ENCODE measurements at places on chromosomes 5 and 9.

- no peak for DNase-seq
Observed at GRCh38 chr9:113919382-113919781, 43.3 kb downstream of the ZNF618 start.

DNA sequence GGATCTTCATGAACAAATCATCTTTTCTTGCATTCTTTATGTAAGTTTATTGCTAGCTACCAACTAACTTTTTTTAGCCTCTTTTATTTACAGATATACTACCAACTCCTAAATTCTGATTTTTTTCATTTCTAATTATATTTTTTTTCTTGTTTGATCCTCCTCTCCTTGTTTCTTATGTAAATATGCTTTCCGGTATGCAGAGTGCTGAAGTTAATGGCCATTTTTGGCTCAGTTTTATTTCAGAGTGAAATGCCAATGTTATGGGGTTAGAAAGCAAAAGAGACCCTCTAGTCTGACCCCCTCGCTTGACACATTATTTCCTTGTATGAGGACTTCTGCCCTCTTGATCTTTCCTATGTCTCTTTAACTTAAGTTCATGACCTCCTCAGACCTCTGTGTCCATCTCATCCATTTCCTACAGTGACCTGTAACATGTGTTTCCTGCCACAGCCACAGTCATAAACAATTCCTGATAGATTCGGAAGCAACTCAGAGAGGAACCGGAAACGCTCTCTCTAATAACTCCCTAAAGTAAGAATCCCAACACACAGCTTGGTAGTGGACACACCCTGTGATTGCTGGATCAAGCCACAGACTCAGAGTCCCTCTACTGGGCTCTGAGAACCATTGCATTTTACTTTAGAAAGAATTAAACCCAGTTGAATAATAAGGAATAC, 42.9 kb upstream of the AFAP1L1 start:
- no peak for DNase-seq

DNA sequence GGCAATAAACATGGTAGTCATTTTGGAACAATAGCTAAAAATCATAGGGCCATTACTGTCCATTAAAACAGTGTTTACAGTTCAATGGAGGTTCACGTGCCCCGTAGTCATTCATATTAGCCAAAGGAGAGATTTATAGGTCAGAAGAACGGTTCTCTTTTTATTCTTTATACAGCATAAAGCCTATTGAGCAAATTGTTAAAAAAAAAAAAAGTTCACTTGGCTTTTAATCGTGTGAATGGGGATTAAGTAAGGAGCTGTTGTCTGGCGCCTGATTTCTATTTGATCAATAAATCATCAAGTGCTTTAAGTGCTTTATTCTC, 69.1 kb upstream of the TBCA start:
- no peak for DNase-seq

- DNase-seq = no peak
Observed at GRCh38 chr9:131668057-131668438, 71.8 kb downstream of the RAPGEF1 start.

DNA sequence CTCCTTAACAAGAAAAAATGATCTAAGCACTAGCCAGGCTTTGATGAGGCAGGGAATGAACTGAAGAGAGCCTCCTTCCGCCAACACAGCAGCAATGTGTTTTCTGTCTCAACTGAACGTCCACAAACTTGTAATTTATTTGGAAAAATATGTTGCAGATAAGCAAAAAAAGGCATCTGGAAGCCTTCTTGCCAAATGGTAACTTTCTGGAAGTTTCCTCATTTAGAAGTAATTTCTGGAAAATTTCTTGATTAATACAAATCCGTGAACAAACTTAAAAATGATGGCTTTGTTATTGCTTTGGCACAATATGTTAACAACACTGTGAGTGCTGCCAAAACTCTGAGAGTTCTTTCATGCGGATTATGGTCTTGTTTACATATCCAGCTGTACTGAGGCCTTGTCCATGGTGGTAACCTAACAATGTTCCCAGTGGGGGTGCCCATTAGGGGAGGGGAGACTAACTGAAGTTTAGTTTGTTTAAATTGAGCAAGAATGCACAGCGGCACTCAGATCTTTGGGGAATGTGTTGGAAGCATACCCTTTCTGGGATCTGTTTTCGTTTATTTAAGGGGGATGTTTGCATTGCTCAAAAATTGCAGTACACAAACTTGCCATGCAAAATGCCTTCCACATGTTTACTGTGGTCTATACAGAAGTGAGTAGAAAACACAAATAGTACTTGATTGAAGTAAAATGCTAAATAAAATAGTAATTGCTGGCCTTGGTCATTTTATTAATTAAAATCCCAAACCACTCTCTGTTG, 334.7 kb downstream of the NR2F1-AS1 start:
- DNase-seq = no peak

GRCh38 chr5:96293966-96294883, 138.8 kb downstream of the PCSK1 start:
- DNase-seq = no peak

DNA sequence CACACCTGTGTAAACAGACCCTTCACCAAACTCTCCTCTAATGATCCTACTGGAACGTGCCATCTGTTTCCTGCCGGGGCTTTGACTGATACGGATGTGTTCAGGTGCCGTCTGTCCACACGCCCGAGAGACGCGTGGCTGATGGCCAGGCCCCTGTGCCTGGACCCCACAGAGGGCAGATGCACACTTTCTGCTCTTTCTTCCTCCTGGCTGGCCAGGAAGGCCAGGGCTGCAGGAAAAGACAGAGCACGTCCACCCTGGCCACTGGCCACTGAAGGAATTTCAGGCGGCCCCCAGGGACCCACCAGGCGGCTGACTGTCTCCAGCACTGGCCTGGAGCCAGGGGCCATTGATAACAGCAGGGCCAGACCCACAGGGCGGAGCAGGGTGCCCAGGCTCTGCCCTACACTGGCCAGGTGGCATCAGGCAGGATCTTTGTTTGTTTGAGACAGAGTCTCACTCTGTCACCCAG, 3.6 kb upstream of the ENG start:
- DNase-seq = no peak

GRCh38 chr5:76388791-76389512, 14.1 kb upstream of the IQGAP2 start:
- DNase-seq = no peak

DNA sequence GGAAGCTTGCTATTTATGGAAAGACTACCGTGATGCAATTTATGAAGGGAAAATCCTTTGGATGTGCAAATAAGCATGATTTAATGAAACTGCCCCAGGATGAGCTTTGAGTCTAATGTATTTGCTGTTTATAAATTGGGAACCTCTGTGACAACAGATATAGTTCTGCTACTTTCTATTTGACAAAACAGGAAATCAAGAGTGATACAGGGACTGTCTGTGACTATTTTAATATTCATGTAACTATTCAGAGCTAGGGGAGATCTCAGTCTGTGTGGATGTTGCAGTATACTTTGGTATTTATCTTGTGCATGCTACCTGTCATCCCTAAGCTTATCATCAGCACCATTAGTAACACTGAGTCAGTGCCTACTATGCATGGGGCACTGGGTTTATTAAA, 132.1 kb downstream of the PDZD2 start:
- DNase-seq = no peak

GRCh38 chr9:107172979-107173347, 110.1 kb upstream of the RAD23B start:
- DNase-seq = no peak

DNA sequence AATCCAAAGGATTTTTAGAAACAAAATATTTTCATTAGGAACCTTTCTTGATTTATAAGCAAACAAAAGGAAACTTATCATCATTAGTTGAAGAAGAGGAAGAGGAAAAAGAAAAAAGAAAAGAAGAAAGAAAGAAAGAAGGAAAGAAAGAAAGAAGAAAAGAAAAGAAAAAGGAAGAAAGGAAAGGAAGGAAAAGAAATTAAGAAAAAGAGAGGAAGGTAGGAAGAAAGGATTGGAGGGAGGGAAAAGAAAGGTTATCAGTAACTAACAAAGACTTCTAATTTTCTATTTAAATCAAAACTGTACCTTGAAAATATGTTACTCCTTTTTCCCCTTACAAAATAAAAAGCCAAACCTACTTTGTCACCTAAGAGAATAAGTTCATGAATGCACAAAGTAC, 10.0 kb downstream of the EBF1 start:
- DNase-seq = no peak

- DNase-seq = no peak
Observed at GRCh38 chr5:74342948-74343682, 297.4 kb downstream of the ENC1 start.

- no peak for DNase-seq
Observed at GRCh38 chr5:127951791-127952190, 131.8 kb upstream of the SLC12A2 start.

GRCh38 chr5:6547498-6547897, 85.3 kb downstream of the NSUN2 start:
- no peak for DNase-seq

- DNase-seq = no peak
Observed at GRCh38 chr9:36892279-36892678, 141.8 kb downstream of the PAX5 start.

GRCh38 chr9:134774410-134774809, 106.2 kb upstream of the FCN2 start:
- DNase-seq = no peak

GRCh38 chr9:13443346-13444244, 164.1 kb upstream of the MPDZ start:
- DNase-seq = no peak

- no peak for DNase-seq
Observed at GRCh38 chr9:134638502-134639090, 3.0 kb upstream of the COL5A1 start.

DNA sequence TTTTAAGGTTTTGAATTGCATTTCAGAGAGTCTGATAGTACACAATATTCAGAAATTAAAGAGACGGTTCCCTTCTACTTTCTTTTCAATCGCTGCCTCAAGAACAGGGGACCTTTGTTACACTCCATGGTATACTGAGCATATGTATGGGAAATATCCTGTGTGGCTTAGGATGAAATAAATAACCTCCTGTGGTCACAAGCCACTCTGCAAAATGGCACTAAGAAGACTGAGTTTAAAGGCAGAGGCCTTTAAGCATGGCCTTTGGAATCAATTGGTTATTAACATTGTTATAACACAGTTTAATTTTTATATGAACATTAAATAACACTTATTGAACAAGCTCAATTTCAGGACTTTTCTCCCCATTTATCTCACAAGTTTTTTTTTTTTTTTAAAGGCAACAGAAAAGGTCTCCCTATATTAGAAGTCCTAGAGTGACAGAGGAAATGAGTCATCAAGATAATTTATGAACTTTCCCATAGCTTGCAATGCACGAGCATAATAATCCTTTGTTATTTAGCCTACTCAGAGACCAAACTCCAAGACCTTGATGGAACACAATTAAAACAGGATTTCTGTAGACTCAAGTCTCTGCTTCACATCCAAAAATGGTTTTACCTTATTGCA, 341.9 kb downstream of the TMEM167A start:
- DNase-seq = no peak

DNA sequence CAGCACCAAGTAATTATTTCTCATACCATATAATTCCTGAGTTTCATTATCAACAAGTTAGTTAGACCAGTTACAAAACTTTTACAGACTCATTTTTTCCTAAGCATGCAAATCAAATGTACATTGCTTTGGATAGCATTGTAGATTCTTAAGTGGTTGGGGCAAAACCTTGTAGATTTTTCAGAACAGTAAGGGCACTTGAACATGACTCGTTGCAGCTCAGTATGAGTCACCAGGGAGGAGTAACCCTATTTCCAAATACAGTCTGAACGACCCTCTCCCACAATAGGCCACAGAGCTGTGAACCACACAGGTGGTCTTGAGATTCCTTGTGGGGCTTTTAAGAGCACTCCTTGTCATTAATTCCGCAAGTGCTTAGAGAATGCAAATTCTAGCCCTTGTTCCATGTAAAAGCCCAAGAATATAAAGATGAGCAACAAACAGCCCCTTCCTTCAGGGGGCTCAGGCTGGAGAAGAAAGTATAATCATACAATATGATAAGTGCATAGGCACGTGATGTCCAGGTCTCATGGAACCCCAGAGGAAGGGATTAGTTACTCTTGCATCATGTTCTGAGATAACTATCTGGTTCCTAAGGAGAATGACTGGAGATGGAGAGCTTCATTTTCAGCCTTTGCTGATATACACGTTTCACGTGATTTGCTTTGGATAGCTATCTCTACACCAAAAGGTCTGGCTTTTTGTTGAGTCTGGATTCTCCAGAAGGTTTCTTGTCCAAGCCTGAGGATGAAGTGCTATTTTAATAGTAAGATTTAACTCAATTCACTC, 295.7 kb downstream of the KCNN2 start:
- DNase-seq = no peak

DNA sequence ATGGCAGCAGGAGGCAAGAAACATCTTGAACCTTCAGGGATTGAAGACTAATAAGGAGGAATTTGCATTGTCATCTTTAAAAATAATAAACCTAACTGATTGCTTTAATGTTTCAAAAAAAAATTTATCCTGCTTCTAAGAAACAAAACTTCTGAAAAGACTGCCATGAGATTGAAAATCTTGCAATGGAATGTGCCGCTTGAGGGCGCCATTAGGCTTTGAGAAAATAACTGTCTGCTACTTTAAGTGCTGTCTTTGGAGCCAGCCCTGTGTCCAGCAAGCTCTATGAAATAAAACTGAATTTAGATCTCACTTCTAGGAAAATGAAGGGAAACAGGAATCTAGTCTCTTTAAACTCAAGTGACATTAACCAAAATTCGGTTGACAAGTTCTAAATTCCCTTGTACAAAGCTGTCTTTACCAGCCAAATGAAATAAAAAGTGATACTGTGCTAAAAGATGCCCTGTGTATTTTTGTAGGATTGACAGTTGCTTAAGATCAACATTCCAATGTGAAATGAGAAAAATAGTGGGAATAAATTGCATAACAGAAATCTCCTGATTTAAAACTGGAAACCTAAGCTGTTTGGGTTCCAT, 79.4 kb downstream of the ESM1 start:
- peak; percentile 60 for DNase-seq

- DNase-seq = no peak
Observed at GRCh38 chr9:126485662-126486061, 128.1 kb upstream of the LMX1B start.

DNA sequence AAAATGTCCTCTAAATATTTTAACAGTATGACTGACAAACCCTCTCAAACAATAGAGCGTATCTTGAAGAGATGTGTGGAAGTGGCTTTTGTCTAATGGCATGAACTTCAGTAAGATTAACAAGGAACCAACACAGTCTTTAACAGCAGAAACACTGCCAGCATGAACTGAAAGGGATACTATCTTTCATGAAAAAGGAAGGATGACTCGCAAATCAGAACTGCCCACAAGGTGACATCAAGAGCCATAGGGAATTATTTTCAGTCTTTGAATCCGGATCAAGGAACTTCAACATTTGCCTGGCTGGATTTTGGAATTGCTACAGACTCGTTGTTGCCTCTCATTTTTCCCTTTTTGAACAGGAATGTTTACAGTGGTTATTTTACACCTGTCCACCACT, 5.1 kb upstream of the HEXB start:
- no peak for DNase-seq

- DNase-seq = no peak
Observed at GRCh38 chr5:85931220-85931619, 686.5 kb upstream of the COX7C start.

- no peak for DNase-seq
Observed at GRCh38 chr5:164301708-164302107, 796.3 kb downstream of the MAT2B start.

GRCh38 chr5:36528588-36528987, 77.8 kb upstream of the SLC1A3 start:
- no peak for DNase-seq

Measured in stimulated activated CD4-positive, alpha-beta T cell treated with anti-CD3 and anti-CD28 coated beads, Interleukin-4, amount 100 ng/mL, for 4 hours (primary cell).